Activated CD4-positive, alpha-beta memory T cell treated with anti-CD3 and anti-CD28 coated beads, Interleukin-2, amount 10 ng/mL, durations not matched to agents 7 days and 5 days (primary cell): ENCODE measurements at places on chromosomes 3 and 15. TPM values are rescaled to one million over a fixed set of nuclear protein-coding genes. Genes with fewer than 3 reads are reported as not detected.

The PLAAT1 gene
- total RNA-seq: not detected

The UBA7 gene
- total RNA-seq: 182 TPM

The CCDC66 gene
- 32.5 TPM for total RNA-seq

The HRG gene
- total RNA-seq: not detected

The PLSCR5 gene
- not detected for total RNA-seq

The CPEB1 gene
- total RNA-seq: not detected

The SLC28A1 gene
- not detected for total RNA-seq

The TEX9 gene
- 0.38 TPM for total RNA-seq

The NR2E3 gene
- not detected for total RNA-seq

- no peak overlapping the region for H3K27ac ChIP-seq
- DNase-seq: no peak
- H3K4me3 ChIP-seq: no peak overlapping the region
- peaks cover 2% of the 10 kb centered on the region for H3K27me3 ChIP-seq
Observed at GRCh38 chr3:134751831-134752230, 43.2 kb upstream of the EPHB1 start.

- H3K27me3 ChIP-seq: no peaks in the 10 kb centered on the region
- no peak for DNase-seq
- H3K4me3 ChIP-seq: no peak overlapping the region
- peaks cover 30% of the 10 kb centered on the region for H3K4me1 ChIP-seq
- H3K27ac ChIP-seq: no peak overlapping the region
Observed at GRCh38 chr15:63226155-63226883, 36.9 kb downstream of the RAB8B start.

DNA sequence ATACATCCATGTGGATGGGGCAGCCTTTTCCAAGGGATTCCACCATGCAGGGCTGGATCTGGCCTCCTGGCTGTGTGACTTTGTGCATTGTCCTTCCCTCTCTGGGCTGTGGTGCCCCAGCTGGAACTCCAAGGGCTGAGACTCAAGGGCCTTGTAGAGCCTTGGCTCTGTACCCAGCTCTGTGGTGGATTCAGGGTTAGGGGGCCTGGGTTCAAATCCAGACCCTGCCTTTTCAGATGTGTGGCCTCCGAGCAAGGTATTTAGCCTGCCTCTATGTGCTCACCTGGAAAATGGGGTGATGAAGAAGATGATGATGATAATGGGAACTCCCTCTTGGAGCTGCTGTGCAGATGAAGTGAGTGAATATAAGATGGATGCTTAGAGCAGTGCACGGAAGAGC is 161.9 kb downstream of the WNT7A start:
- no peak for DNase-seq

GRCh38 chr15:28033443-28033842 is 65.7 kb downstream of the OCA2 start:
- no peaks in the 10 kb centered on the region for H3K4me1 ChIP-seq
- no peak overlapping the region for H3K27ac ChIP-seq
- no peaks in the 10 kb centered on the region for H3K36me3 ChIP-seq
- H3K4me3 ChIP-seq: no peak overlapping the region
- no peak for DNase-seq

DNA sequence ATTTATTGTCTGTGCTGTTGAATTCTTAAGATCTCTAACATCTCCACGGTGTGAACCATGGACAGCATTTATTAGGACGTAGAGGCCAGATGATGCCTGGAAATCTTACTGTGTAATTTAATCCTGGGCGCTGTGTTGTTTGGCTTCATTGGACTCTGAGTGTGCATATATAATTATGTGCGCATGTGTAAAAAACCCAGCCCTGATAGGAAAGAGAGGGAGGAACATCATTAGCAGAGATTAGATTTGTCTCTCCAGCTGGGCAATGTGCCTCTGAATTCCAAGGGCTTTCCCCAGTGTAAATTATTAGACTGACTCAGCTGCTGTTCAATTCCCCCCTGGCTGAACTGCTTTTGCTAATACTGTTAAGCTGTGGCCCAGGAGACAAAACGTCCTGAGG is 39.6 kb downstream of the MAP3K13 start:
- H3K4me3 ChIP-seq: no peak overlapping the region
- DNase-seq: no peak
- no peak overlapping the region for H3K27ac ChIP-seq
- no peaks in the 10 kb centered on the region for H3K36me3 ChIP-seq
- H3K27me3 ChIP-seq: peaks cover 19% of the 10 kb centered on the region

DNA sequence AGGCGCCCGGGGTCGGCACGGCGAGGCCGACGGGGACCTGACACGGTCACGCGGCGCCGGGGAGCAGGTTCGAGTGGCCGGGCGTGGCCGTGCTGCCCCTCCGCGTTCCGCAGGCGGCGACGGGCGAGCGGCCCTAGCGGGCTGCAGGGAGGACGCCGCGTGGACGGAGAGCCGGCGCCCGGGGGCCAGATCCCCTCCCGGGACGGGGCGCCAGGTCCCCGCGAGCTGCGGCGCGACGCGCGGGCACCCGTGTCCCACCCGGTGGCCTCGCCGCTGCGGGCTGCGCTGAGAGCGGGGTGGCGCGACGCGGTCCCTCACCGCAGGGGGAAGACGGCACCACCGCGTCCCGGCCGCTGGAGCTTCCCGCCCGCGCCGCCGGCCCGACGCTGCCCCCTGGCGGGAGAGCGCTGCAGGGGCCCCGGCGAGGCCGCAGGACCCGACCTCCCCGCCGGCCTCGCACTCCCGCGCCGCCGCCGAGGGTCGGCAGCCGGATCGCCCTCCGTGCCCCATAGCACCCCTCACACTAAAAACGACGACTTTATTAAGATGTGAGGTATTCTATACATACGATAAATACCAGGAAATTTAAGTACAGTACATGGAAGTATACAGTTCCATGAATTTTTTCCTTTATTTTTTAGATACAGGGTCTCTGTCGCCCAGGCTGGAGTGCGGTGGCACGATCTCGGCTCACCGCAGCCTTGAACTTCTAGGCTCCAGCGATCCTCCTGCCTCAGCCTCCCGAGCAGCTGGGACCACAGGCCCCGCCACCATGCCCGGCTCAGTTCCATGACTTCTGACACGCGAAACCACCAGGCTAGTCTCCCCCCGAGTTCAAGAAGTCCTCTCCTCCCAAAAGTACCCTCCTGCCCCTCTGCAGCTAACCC is 1.3 kb upstream of the PIGZ start:
- H3K27me3 ChIP-seq: peaks cover 11% of the 10 kb centered on the region
- H3K27ac ChIP-seq: peak overlapping the region; percentile 49
- peaks cover 12% of the 10 kb centered on the region for H3K4me1 ChIP-seq
- peak overlapping the region; percentile 58 for H3K4me3 ChIP-seq
- peak; percentile 73 for DNase-seq

DNA sequence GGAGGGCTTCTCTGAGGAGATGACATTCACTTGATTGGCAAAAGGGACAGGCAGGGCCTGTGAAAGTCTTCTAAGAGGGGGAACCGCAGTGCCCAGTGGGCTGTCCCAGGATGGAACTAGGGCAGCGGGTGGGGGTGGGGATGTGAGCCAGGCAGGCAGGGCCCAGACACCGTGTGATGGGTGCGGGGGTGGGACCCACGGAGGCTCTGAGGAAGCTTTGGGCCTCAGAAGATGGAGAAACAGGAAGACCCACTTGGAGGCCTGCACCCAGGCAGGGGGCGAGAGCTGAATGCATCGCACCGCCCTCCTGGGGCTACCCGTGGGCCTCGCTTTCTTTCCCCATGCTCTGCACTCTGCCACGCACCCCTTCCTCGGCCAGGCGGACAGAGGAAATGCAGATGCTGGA is 32.9 kb upstream of the ACAD9 start:
- peak overlapping the region; percentile 55 for H3K4me3 ChIP-seq
- peak overlapping the region; percentile 53 for H3K27ac ChIP-seq
- peaks cover 1% of the 10 kb centered on the region for H3K27me3 ChIP-seq
- DNase-seq: peak; percentile 23
- peaks cover 16% of the 10 kb centered on the region for H3K4me1 ChIP-seq

GRCh38 chr3:188690064-188690463 is 481.7 kb upstream of the TPRG1 start:
- H3K27ac ChIP-seq: no peak overlapping the region
- no peaks in the 10 kb centered on the region for H3K36me3 ChIP-seq
- DNase-seq: no peak
- H3K4me3 ChIP-seq: no peak overlapping the region
- peaks cover 9% of the 10 kb centered on the region for H3K4me1 ChIP-seq

DNA sequence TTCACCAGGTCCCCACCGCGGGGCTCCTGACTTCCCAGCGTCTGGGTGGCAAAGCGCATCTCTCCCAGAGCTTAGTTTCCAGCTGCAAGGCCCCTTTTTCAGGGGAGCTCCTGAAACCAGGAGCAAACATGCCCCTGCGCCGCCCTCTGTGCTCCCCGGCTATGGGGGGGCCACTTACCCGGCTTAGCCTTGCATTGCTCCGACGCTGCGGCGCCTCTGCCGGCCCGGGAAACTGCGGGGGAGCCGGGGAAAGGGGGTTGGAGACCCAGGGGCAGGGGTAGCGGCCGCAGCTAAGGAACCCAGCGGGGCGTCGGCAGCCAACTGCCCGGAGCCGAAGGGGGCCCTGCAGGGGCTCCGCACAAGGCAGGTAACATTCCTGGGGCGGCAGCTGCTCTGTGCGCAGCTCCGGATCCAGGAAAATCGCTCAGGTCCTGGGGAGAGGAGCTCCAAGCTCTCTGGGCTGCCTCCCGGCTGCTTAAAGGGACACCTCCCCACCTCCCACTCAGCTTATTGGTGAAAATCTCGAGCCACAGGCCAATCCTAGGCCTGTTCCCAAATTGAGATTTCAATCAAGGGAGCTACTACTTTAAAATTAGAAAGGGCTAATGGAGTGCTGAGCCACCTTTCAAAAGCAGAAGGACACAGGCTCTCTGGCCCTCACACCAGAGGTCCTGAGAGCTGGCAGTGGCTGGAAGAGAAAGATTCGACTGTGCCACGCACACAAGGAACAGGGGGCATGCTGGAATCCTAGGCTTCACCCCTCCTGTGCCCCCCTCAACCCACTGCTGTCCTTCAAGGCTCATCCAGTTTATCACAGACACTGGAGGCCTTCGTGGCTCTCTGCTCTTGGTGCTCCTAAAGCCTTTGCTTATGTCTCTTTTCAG is 42.7 kb upstream of the PRICKLE2 start:
- H3K4me1 ChIP-seq: no peaks in the 10 kb centered on the region
- no peak for DNase-seq
- no peak overlapping the region for H3K27ac ChIP-seq
- no peak overlapping the region for H3K4me3 ChIP-seq
- peaks cover 19% of the 10 kb centered on the region for H3K27me3 ChIP-seq
- H3K36me3 ChIP-seq: no peaks in the 10 kb centered on the region

DNA sequence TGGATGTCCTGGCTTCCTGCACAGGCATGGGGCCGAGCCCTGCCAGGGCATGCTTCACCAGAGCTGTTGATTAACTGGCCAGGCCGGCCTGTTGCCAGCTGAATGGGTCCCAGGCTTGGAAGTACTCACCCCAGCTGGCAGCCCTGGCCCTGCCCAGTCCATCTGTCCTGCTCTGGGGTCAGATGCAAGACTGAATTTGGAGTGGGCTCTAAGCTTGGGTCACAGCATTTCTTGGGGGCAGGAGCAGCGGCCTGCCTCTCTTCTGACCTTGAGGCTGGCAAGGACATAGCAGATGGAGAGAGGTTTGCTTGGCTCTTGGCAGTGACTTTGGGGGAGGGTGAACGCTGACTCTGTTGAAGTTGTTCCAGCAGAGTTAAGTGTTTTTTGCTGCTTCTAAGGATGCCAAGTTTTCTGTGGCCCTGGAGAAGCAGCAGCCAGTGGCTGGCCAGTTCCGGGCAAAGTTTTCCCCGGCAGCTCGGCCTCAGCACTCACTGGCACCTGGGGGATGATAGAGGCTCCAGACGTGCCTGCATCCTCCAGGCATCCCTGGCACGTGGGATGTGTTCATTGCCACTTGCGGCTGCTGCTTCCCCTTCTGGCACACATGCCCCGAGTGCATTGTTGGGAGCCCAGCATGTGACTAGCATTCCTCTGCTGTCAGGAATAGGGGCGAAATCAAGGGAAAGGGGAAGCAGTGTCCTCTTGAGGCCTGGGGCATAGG is 22.9 kb downstream of the PDIA5 start:
- no peak overlapping the region for H3K27ac ChIP-seq
- no peak for DNase-seq
- H3K4me3 ChIP-seq: no peak overlapping the region
- H3K4me1 ChIP-seq: peaks cover 25% of the 10 kb centered on the region
- H3K36me3 ChIP-seq: peaks cover 10% of the 10 kb centered on the region
- no peaks in the 10 kb centered on the region for H3K27me3 ChIP-seq
